ENCODE measurements at places on chromosomes 7 and 10. TPM values are rescaled to one million over a fixed set of nuclear protein-coding genes. Genes with fewer than 3 reads are reported as not detected.

Gene BMPER
- 1.4 TPM for total RNA-seq

Gene ZNF804B
- total RNA-seq = not detected

Gene C10orf90
- total RNA-seq = 0.43 TPM

Gene PYROXD2
- total RNA-seq = 1.3 TPM

Gene CLIP2
- 51.9 TPM for total RNA-seq

Gene LEP
- not detected for total RNA-seq

Gene ANKRD30A
- not detected for total RNA-seq

Gene GIMAP1
- not detected for total RNA-seq

Gene AKR1C3
- total RNA-seq = 6.9 TPM

Gene DKK1
- total RNA-seq = not detected

Gene SLC26A5
- 0.49 TPM for total RNA-seq

Gene ELFN1
- total RNA-seq = 5.0 TPM

Gene OR6B1
- total RNA-seq = not detected

Gene PIP
- not detected for total RNA-seq

Gene NKX1-2
- total RNA-seq = 37.0 TPM

Gene PPP1R17
- 0.52 TPM for total RNA-seq

Gene MBL2
- total RNA-seq = not detected

Gene KNDC1
- 16.0 TPM for total RNA-seq

Gene FKBP6
- not detected for total RNA-seq

Gene PLAC9
- total RNA-seq = 0.89 TPM

Gene ZNF467
- 0.19 TPM for total RNA-seq

Gene FXYD4
- not detected for total RNA-seq

Gene GRID2IP
- total RNA-seq = 1.5 TPM

Gene SEMA3D
- total RNA-seq = 7.2 TPM

Gene TMEM270
- total RNA-seq = not detected

Gene SCART1
- 0.59 TPM for total RNA-seq

Gene LRIT2
- not detected for total RNA-seq

Gene TBL2
- total RNA-seq = 21.7 TPM

Gene TMEM184A
- 0.66 TPM for total RNA-seq

Gene LLCFC1
- not detected for total RNA-seq

Gene TMEM229A
- total RNA-seq = 0.80 TPM

Gene UNC5B
- total RNA-seq = 31.2 TPM

Gene GUSB
- total RNA-seq = 40.9 TPM

Gene FAM237B
- total RNA-seq = not detected

Gene ABCC2
- 0.45 TPM for total RNA-seq

Gene SDHAF3
- 35.5 TPM for total RNA-seq

Gene CPA5
- not detected for total RNA-seq

Gene TFPI2
- 11.2 TPM for total RNA-seq

Gene NAT16
- total RNA-seq = not detected

Gene TACR2
- 0.54 TPM for total RNA-seq

Gene PSMA2
- total RNA-seq = 214 TPM

Gene TMEM248
- 63.5 TPM for total RNA-seq

Gene C10orf67
- total RNA-seq = not detected

Gene ATRNL1
- total RNA-seq = 24.0 TPM

Gene FRMPD2
- total RNA-seq = not detected

Gene MYH16
- not detected for total RNA-seq

Gene ADD3
- total RNA-seq = 75.1 TPM

Gene AGAP3
- total RNA-seq = 32.2 TPM

Gene SYT15
- total RNA-seq = not detected

Gene ADCYAP1R1
- total RNA-seq = 10.6 TPM

Gene TMEM72
- not detected for total RNA-seq

Gene OPALIN
- total RNA-seq = not detected

Gene PDE1C
- total RNA-seq = 0.74 TPM

Gene FFAR4
- not detected for total RNA-seq

Gene ZPBP
- not detected for total RNA-seq

Gene HTR7
- total RNA-seq = 41.0 TPM

Gene IFIT1B
- not detected for total RNA-seq
